Activated CD4-positive, alpha-beta T cell treated with anti-CD3 and anti-CD28 coated beads, Interleukin-2, amount 50 U/mL, for 48 hours (primary cell): ENCODE measurements at places on chromosomes 12 and 14.

DNA sequence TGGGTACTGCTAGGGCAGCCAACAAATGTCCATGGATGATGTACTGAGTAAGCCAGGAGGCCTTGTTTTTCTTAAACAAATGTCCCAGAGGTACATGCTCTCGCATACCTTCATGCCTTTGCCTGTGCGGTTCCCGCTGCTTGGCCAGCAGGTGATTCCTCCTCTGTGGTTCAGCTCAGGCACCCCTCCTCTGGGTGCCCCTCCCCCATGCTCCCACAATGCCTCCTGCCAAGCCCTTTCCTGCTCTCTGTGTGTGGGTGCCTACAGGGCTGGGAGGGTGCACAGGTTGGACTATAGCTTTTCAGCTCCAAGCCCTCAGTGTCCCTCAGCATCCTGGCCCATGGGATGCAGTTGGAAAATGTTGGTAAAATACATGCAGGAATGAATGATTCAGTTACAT lies 23.5 kb downstream of the ASB2 start:
- DNase-seq: no peak

DNA sequence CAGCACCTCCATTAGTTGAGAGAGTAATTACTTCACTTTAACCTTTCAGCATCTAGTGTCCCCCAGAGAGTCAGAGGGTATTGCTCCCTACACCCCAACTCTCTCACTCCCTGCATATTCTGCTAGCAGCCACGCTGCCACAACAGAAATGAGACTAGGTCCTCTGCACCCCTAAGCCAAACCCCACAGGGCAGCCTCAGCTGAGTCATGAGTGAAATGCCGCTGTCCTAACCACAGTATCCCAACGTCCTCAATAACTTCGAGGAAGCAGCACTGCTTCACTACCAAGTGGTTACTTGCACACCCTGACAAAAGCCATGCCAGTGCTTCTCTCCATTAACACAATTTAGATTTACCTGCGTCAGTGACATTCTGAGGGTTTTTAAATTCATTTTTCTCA lies 6.9 kb upstream of the LYZ start:
- no peak for DNase-seq

- no peak for DNase-seq
These were observed 239.3 kb downstream of the ALG10B start for GRCh38 chr12:38555620-38556591.

GRCh38 chr12:22797701-22798100 lies 172.7 kb downstream of the ETNK1 start:
- DNase-seq: no peak

- no peak for DNase-seq
These were observed 265.3 kb downstream of the SOX5 start for GRCh38 chr12:23684121-23684520.

GRCh38 chr12:67980391-67980790 lies 8.9 kb upstream of the IFNG-AS1 start:
- DNase-seq: no peak

DNA sequence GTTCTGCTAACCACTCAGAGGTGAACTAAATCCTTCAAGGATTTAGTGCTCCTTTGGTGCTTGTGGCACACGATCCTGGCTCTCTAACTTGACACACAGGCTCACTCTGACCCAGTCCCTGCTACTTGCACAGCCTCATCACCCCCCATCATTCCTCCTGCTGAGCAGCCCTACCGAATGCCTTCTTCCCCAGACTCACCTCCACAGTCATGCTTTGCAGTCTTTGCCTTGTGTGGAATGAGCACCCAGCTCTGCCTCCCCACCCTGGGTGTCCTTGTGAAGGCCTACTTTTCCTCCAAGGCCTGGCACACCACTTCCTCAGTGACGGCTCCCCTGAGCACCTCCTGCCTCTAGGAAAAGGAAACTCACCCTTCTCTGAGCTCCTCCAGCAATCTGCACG lies 7.9 kb upstream of the TINF2 start:
- DNase-seq: no peak

DNA sequence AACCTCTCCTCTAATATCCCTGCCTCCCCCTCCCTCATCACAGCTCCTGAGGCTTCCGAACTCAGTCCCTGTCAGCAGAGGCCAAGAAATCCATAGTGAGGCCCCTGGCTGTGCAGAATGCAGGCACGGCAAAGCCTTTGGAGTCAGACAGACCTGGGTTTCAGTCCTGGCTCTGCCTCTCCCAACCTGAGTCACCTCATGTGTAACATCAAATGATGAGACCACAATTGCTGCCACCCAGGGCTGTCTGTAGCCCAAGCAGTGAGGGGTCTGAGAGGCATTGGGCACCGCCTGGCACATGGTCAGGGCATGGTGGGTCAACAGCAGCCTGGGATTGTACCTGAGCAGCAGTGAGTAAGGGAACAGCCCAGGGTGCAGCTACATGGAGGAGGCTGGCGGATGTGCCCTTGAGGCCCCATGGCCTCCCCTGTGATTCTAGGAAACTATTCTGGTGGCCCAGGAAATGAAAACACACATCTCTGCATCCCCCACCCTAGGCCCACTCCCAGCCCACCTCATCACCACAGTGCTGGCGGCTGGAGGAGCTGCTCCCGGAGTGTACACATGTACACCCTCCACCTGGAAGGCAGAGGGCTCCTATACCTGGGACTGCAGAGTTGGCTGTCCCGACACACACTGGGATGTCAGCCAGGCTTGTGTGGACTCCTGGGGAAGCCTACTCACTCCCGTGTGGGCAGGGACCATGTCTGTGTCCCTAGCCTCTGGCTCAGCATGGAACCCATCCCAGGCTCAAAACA lies 7.7 kb downstream of the ANKRD33 start:
- no peak for DNase-seq

GRCh38 chr12:104055686-104056388 lies 5.8 kb upstream of the GLT8D2 start:
- no peak for DNase-seq

DNA sequence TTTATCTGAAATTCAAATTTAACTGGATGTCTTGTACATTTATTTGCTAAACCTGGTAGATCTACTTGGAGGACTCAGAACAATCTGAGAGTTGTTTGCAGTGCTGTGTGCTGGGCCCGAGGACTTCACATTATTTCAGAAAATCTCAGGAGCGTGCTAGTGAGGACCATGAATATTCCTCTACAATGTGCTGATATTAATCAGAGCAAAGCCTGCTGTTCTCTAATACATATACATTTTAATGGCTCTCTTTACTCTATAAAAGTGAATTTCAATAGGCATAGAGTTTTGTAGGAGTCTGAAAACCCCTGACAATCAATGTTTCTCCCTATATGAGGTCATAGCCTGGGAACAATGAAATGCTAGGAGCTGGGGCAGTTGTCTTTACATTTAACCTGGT lies 144.3 kb downstream of the NEDD1 start:
- no peak for DNase-seq

GRCh38 chr14:35215110-35215813 lies 76.9 kb upstream of the PSMA6 start:
- DNase-seq: no peak

GRCh38 chr14:68819260-68819691 lies 26.4 kb upstream of the ZFP36L1 start:
- DNase-seq: peak; percentile 53

DNA sequence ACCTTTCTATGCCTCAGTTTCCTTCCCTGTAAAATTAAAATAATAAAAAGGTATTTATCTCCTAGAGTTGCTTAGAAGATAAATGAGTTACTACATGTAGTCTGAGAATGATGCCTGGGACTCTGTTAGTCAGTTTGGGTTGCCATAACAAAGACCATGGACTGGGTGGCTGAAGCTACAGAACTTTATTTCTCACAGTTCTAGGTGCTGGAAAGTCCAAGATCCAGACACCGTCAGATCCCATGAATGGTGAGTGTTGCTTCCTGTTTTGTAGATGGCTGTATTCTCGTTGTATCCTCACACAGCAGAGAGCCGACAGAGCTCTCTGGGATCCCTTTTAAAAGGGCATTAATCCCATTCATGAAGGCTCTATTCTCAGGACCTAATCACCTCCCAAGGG lies 64.0 kb upstream of the LTA4H start:
- no peak for DNase-seq

DNA sequence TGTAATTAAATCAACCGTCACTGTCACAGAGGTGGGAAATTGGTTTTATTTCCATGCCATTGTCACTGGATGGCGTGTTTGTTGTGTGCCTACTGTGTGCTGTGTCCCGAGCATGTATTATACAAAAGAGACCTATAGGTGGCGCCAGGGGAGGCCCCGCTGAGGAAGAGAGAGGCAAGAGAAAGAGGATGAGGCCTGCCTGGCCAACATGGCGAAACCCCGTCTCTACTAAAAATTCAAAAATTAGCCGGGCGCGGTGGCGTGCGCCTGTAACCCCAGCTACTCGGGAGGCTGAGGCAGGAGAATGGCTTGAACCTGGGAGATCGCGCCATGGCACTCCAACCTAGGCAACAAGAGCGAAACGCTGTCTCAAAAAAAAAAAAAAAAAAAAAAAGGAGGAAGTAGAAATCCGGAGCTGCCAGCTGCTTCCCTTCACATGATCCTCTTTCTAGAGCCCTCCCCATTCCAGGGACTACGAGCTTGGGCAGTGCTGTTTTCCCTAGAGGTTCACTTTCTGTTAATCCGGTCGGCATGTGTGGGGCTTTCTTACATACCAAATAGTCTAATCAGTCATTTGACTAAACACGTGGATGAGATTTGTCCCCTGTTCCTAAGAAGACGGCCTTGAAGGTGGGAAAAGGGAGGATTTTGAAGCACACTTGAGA lies 6.4 kb upstream of the CCDC175 start:
- no peak for DNase-seq

- DNase-seq: no peak
These were observed 425.9 kb upstream of the DCN start for GRCh38 chr12:91608542-91608941.

- DNase-seq: no peak
These were observed 27.1 kb downstream of the VRK1 start for GRCh38 chr14:96824283-96824682.

GRCh38 chr12:13790317-13790716 lies 191.1 kb downstream of the GRIN2B start:
- DNase-seq: no peak
